NCI-H1694 (cell line): ENCODE measurements at places on chromosomes 16 and 17.

DNA sequence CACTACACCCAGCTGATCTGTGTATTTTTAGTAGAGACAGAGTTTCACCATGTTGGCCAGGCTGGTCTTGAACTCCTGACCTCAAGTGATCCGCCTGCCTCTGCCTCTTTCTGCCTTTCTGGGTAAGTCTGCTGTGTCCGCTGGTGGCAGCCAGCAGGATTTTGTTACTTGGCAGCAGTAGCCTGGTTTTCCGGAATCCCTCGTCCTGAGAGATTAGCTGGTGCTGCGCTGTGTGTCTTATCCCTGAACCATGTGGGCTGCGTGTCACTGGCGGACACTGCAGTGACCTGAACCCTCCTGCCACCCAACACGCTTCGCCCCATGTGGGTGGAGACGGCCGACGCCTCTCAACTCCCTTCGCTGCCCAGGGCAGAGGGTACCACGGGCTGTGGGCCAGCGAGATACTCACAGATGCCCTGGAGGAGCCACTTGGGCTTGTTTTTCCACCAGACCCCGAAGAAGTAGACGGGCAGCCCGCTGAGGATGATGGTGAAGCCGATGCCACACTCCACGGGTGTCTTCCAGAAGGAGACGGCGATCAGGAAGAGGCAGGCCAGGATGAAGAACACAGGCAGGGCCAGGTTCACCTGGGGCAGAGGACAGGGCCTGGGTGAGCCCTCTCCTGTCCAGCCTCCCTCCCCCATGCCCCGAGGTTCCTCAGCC, 35.2 kb downstream of the SLC7A5 start:
- DNase-seq = no peak

DNA sequence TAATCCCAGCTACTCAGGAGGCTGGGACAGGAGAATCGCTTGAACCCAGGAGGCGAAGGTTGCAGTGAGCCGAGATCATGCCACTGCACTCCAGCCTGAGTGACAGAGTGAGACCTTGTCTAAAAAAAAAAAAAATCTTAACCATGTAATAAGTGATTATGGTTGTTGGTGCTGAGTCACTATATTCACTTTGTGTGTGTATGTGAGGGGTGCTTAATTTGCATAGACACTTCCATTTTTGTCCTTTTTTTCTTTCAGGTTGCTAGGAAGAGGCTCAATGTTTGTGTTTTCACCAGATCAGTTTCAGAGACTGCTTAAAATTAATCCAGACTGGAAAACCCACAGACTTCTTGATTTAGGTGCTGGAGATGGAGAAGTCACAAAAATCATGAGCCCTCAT, 18.2 kb downstream of the METTL9 start:
- no peak for DNase-seq

DNA sequence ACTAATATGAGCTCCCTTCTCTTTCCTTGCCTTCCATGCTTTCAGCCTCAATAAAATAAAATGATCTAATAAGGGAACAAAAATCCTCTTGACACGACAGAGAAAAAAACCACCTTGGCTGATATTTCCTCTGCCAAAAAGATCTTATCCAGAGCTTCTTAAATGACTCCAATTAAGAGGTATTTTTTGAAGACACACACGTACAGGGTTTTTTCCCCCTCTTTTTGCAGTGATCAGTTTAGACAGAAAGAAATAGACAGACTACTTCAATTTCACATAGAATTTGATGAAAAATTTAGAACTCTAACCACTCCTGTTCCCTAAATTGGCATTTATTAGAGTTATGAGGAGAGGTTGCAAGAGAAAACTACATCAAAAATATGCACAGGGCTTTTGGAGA, 217.2 kb upstream of the CDH11 start:
- no peak for DNase-seq

GRCh38 chr17:32116937-32117336, 25.4 kb upstream of the RHOT1 start:
- DNase-seq = no peak

DNA sequence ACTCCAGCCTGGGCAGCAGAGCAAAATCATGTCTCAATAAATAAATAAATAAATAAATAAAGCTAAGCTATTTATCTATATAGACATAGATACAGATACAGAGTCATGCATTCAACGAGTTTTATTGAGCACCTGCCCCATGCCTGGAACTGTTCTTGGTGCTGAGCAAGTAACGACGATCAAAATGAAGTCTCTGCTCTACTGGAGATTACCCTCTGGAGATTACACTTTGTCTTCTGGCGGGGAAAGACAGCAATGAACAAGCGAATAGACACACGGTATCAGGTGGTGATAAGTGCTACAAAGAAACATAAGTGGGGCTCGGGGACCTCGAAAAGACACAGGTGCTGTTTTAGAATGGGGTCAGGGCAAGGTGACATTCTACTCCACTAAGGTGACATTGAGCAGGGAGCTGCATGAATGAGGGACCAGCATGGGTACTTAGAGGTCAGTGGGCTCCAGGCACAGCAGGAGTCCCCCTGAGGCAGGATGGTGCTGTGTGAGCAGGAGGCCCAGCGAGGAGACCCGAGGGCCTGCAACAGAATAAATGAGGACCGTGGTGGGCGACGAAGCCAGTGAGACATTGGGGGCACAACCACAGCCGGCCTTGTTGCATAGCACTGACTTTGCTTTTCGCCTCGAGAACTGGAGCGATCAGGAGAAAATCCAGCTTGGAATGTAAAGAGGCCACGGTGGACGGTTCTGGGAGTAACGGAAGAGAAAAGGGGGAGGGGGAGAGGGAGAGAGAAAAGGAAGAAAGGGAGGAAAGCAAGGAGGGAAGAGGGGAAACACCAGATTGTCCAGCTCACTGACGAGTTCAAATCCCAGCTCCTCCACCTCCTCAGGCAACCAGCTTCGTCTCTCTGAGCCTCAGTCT, 42.4 kb upstream of the MEAK7 start:
- DNase-seq = no peak

GRCh38 chr17:32609884-32610650, 123.3 kb downstream of the CDK5R1 start:
- DNase-seq = no peak

GRCh38 chr16:10609402-10609774, 29.0 kb upstream of the EMP2 start:
- no peak for DNase-seq

DNA sequence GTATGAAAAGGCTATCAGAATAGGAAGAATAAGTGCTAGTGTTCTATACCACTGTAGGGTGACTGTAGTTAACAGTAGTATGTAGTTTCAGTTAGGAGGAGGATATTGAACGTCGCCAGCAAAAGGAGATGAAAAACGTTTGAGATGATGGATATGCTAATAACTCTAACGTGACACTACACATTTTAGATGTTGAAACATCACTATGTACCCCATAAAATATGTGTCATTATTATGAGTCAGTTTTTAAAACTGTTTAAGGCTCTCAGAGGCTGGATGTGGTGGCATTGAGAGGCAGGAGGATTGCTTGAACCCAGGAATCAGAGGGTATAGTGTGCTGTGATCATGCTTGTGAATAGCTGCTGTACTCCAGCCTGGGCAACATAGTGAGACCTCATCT, 31.8 kb downstream of the UBN1 start:
- DNase-seq = no peak

GRCh38 chr16:84729716-84730320, 30.0 kb downstream of the USP10 start:
- DNase-seq = no peak

DNA sequence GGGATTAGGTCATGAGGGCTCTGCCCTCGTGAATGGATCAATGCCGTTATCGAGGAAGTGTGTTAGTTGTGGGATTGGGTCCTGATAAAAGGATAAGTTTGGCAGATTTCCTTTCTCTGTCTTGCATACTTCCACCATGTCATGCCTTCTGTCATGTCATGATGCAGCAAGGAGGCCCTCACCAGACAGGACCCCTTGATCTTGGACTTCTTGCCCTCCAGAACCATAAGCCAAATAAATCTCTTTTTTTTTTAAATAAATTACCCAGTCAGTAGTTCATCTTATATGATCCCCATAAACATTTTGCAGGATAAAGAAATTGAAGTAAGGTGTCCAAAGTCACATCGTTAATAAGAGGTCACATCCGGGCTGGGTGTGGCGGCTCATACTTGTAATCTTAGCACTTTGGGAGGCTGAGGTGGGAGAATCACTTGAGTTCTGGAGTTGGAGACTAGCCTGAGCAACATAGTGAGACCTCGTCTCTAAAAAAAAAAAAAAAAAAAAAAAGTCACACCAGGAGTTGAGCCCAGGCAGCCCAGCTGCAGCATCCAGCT, 25.2 kb downstream of the HEXIM2 start:
- no peak for DNase-seq

DNA sequence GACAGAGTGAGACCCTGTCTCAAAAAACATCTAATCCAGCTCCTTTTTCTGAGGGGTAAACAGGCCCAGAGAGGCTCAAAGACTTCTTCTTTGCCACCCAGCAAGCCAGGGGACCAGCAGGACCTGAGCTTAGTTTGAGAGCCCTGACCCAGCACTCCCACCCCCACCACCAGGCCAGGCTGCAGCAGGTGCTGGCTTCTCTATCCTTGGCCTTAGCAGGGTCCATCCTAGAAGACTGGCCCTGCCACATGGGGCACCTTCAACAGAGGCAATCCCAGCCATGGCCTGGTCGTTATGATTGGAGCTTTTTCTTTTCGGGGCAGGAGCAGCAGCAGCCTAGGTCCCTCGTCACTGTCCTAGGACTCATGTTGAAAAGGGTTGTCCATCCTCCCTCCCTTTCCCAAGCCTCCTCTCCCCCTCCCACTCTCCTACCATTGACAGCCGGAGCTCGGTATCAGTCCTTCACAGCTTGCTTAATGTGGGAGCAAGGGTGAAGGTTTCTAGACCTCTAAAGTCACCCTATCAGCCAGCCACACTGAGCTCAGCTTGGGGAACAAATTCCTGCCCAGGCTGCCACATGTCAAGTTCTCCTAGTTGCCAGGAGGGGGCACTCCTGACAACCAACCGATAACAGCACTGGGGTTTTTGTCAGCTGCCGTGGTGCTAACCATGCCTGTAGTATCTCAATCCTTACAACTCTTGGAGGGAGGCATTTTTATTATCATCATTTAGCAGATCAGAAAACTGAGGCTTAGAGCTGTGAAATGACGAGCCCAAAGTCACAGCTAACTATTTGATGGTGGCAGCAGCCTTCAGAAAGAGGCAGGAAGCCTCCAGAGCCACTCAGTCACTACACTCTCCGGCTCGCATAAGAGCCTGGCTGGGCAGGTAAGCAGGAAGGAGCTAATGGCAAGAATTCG, 11.2 kb downstream of the MRPL27 start:
- DNase-seq = peak; percentile 77

- no peak for DNase-seq
These were observed 345.3 kb upstream of the TNRC6C start for GRCh38 chr17:77613218-77613617.

- no peak for DNase-seq
These were observed 164.4 kb upstream of the ANKFN1 start for GRCh38 chr17:55988861-55989260.

GRCh38 chr16:20327444-20328041, at the start of gene GP2:
TSS of gene GP2 (minus strand) at chr16:20327513. CDS start at chr16:20326431, 1,082 bp downstream.
- no peak for DNase-seq
